ENCODE measurements at places on chromosomes 4 and X.
A peak's percentile ranks its signal among the peaks of the same experiment; 100 is the strongest.

GRCh38 chr4:94006932-94007331 lies 178.4 kb downstream of the ATOH1 start:
- DNase-seq: no peak

DNA sequence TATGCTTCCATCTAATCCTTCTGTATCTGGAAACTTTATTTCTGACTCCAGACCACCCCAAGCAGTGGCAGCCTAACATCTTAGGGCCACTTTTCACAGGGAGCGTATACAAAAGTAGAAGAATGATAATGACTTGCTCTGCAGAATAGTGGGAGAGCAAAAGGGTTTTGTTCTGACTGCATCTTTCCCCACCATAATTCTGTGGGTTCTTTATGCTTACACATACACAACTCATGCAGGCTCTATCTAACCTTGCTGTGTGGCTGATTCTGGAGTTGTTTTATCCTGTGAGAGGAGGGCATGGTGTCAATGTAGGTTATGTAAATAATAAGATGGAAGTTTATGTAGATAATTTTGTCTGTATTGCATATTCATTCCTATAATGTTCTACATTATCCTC lies 42.4 kb upstream of the NDNF start:
- DNase-seq: no peak

DNA sequence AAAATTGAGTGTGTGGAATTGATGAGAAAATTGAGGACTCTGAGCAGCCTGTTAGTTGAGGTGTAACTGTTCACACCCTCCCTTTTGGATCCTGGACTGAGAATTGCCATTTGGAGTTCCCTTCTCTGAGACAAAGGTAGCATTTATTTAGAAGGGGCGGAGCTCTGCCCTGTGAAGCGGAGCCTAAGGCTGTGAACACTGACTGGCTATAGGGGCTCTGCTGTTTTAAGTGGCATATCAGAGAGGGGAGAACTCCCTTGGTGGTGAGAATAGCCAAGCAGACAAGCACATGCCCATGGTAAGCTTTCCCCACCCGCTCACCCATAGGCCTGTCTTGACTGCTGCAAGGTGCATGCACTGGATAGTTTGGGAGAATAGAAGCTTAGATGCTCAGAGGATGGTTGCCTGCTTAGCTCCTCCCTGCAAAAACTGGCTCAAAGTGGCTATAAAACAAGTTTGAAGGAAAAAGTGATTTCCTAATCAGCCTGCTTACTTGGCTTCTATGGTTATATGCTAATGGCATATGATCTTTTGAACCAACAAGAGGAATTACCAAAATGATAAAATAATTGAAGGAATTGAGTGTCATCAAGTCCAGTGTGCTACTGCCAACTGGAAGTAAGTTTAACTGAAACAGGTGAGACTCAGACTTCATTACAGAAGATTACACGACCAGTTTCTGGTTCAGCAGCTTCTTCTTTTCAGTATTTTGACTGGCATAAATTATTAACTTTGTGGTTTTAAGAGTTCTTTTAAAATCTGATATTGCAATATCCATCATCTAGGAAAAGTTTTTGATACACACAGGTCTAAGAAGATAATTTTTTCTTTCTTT lies 108.4 kb downstream of the AFF1 start:
- peak; percentile 78 for DNase-seq

- no peak for DNase-seq
These were observed 1015.1 kb downstream of the RPA4 start for GRCh38 chrX:97898798-97899197.

DNA sequence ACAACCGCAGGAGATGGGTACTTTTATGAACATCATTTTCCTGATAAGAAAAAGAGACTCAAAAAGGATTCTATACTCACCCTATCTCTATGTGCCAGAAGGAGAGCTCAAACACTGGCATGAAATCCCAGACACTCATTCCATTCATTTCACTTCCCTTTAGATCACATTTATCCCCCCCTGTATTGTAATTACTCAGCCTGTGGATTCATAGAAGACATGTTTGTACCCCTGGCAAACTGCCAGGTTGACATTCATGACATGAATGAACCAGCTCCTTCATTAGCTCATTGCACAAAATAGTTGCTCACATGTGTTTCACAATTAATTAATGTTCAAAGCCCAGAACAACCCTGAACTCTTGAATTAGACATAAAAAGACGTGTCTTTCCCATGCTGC lies 4.9 kb downstream of the SMR3A start:
- DNase-seq: peak; percentile 71

DNA sequence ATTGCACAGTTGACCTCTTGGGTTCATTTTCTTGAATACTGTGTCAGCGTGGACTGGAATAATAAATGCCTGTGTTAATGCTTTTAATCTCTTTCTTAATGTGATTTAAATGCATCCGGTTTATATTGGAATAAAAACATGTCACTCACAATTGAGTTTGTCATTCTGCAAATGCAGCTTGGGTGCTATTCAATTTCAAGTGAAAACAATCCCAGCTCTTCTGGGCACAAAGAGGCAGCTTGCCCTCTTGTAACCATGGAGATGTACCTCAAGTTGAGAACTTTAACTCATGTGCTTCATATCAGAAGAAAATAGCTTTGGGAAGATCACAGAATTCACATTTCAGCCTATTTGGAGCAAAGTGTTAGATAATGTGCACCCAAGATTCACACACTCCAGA lies 355.7 kb upstream of the GNPDA2 start:
- DNase-seq: no peak

GRCh38 chr4:89754531-89754930 lies 82.4 kb downstream of the SNCA start:
- DNase-seq: peak; percentile 73

GRCh38 chr4:79241846-79242245 lies 84.0 kb downstream of the NAA11 start:
- DNase-seq: peak; percentile 34

Data from foreskin melanocyte (primary cell).